ENCODE measurements at places on chromosomes 12 and 14. TPM values are rescaled to one million over a fixed set of nuclear protein-coding genes. Genes with fewer than 3 reads are reported as not detected.

DNA sequence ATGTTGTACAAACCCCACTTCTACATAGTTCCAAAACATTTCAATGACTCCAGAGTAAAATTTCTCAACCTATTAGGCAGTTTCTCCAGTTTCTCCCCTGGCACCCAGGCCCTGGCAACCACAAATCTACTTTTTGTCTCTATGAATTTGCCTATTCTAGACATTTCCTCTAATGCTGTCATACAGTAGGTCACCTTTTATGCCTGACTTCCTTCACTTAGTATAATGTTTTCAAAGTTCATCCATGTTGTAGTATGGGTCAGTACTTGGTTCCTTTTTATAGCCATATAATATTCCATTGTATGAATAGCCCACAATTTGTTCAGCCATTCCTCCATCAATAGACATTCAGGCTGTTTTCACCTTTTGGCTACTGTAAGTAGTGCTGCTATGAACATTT, 67.0 kb downstream of the SPRING1 start:
- DNase-seq, result no peak

DNA sequence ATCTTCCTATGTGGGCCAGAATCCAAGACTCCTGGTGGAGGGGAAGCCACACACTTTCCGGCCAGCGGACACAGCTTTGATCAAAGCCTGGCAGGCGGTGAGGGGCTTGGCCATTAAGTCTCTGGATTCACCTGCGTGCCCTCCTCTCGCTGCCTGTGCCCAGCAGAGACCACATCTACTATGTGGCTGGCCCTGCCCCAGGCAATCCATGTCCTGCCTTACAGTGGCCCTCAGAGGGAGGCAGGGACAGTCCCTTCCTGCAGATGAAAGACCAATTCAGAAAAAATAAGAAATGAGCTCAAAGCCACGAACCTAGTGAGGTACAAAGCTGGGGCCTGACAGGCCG, 82.7 kb upstream of the GPR68 start:
- DNase-seq, result no peak

DNA sequence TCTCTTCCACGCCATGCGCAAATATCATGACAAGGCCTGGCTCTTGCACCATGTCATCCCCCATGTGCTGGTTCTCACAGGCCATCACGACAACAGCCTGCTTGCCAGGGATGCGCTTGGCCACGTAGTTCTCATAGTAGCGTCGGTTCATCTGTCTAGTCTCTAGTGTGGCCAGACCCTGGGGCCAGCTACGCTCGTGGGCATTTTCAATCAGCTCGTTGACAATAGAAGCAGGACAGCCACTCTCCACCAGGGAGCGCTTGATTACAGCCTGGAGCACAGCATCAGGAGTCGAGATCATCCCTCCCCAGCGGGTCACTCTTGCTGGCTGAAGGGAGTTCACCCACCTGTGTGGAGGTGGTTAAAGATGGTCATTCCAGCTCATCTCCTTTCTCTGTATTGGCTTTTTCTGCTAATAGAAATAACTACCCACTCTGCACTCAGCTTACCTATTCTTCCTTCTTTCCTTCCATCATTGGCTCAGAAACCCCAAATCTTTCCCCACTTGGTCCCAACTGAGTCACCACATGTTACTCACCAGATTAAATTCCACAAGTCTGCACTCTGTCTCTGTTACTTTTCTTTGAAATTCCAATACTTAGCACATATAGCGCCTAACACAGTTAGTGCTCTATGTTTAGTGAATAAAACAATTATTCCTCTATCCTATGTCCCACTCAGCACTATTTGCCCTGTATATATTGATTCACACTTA, 15.1 kb downstream of the RNF41 start:
- no peak for DNase-seq

GRCh38 chr12:52415870-52416750, 10.0 kb upstream of the KRT82 start:
- peak; percentile 86 for DNase-seq

- no peak for DNase-seq
Observed at GRCh38 chr12:64385468-64385867, 5.1 kb downstream of the C12orf56 start.

DNA sequence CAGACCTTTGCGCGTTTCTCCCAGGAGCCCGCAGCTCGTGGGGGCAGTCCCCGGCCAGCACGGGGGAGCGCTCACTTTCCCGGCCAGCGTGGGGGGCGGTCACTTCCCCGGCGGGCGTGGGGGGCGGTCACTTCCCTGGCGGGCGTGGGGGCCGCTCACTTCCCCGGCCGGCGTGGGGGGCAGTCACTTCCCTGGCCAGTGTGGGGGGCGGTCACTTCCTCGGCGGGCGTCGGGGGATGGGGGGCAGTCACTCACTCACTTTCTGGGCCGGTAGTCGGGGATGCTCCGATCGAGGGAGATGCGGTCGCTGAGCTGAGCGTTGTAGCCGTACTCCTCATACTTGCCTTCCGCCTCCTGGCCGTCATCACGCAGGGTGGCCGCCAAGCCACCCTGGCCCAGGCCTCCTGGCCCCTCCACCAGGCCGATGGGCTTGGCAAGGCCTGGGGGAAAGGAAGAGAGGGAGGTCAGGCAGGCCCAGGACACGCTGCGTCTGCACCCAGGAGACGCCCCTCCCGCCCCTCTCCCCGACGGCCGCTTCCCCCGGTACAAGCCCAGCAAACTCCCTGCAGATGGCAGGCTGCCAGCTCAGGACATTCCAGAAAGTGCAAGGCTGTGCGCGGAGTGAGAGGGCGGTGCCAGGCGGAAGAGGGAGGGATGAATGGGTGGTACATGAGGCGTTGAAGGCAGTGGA, 43.3 kb downstream of the GALNT9 start:
- DNase-seq, result peak; percentile 64

GRCh38 chr12:60195483-60195882, 599.7 kb downstream of the SLC16A7 start:
- no peak for DNase-seq

GRCh38 chr14:20490563-20490962, 14.8 kb upstream of the RNASE10 start:
- no peak for DNase-seq

GRCh38 chr12:64450711-64451486, 1.0 kb upstream of the TBK1 start:
- no peak for DNase-seq

- DNase-seq, result no peak
Observed at GRCh38 chr12:124459852-124460645, 107.4 kb downstream of the NCOR2 start.

DNA sequence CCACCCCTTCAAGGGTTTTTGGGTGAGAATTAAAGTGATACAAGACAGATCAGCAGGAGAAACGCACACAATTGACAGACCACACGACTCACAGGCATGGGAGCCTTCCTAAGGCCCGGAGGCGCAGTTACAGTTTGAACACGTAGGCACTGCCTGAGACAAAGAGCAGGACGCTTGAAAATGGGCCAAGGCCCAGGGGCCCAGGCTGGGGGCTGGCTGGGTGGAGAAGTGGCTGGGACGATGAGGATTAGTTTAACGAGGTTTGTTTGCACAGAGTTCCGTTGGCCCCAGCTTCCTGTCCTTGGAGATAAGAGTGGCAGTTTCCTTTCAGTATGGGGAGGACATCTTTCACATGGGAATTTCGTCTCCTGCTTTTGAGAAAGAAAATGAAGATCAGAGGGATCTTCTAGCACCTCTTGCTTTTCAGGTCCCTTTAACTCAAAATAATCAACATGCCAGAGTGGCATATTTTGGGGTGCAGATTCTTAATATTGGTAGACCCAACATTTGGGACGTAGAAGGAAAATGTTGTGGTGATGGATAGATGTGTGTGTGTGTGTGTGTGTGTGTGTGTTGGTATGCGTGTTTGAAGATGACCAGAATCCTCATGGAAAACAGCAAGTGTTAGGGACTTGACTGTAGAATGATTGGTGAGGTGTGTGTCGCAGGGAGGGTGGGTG, 44.6 kb downstream of the DLK1 start:
- DNase-seq, result no peak

DNA sequence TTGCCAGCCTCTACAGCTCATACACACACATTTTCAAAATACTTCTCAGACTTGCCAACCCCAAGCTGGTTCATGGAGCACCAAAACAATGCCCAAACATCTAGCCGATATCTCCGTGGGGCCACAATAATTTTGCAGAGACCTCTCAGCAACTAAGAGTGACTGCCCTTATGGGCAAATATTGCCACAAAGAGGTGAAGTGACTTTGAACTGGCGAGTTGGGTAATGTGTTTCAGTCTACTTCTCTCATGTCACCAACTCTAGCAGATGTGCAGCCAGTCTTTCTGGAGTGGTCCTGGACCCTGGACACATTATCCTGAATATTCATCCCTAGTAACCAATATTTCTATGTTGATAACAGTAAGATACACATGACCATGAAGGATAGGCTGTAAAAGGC, 290.3 kb downstream of the EMP1 start:
- DNase-seq, result no peak

DNA sequence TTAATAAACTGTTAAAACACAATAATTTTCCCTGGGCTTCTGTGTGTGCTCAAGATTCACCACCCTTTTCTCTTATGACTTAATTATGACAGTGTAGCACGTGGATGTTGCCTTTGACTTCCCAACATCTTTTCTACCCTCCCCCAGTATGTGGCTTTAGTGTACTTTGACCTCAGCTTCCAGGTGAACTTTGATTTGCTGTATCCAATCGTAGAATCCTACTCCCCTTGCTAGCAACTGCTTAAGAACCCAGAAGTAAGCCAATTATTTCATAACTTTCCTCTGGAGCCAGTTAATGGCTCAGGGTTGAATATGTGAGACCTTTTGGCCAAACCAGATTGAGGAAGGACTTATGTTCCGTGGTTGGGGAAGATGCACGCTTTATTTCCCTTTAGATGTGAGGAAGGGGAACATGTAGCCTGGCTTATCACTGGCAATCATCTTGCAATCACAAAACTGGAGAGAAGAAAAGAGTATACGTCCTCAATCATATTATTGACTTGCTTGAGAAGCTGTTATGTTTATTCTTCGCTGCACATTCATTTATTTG, 259.6 kb upstream of the ATP2B1 start:
- DNase-seq, result no peak

GRCh38 chr12:55925870-55926737, 1.6 kb downstream of the PYM1 start:
- DNase-seq, result no peak

GRCh38 chr14:77301103-77301502, 19.6 kb downstream of the POMT2 start:
- DNase-seq, result peak; percentile 78

DNA sequence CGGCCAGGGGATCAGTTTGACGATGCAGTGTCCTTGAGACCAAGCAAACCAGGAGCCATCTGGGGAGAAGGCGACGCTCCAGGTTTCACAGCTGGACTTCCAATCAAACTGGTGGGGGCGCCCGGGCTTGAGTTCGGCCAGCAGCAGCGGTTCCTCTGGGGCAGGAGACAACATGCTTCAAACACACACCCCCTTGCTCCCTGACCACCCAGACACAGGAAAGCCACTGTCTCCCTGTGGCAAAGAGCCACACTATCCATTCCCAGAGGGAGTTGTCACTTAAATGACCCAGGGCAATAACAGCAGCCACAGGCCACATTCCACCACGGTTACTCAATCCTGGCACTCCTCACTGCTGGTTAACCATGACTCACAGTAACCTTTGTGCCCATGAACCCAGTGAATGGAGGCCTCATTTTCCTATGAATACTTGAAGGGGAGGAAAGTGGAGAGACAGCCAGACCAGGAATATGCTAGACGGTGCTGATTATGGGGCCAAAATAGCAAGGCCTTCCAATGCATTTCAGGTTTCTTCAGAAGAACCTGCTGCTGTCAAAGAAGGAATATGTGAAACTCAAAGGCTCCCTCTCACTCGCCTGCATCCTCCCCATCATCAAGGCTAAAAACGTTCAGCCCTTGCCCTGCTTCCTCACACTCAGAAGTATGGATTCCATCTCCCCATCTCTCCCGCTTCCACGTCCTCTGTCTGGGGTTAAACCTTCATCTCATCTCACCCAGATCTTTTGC, 8.5 kb downstream of the WSB2 start:
- peak; percentile 91 for DNase-seq

- no peak for DNase-seq
Observed at GRCh38 chr12:68037616-68038255, 48.5 kb downstream of the IFNG-AS1 start.

- DNase-seq, result no peak
Observed at GRCh38 chr12:79557690-79558315, 133.0 kb downstream of the PAWR start.

- DNase-seq, result no peak
Observed at GRCh38 chr14:66076176-66076575, 410.0 kb upstream of the CCDC196 start.

DNA sequence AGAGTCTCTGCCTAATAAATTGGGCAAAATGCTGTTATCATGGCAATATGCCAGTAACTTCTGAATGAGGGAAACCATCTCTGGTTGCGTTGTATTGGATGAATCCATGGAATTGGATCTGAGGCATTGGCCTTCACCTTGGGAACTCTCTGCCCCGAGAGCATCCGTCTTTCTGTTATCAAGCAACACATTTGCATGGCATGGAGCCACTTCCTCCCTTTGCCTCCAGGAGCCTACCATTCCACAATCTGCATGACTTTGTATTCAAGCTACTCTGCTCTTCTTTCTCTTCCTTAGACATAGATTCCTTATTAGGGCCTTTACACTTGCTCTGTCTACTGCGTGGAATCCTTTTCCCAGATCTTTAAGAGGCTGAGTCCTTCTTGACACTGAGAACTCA, 57.2 kb downstream of the RIC8B start:
- no peak for DNase-seq

- DNase-seq, result no peak
Observed at GRCh38 chr14:73287071-73287470, 49.8 kb downstream of the PAPLN start.

DNA sequence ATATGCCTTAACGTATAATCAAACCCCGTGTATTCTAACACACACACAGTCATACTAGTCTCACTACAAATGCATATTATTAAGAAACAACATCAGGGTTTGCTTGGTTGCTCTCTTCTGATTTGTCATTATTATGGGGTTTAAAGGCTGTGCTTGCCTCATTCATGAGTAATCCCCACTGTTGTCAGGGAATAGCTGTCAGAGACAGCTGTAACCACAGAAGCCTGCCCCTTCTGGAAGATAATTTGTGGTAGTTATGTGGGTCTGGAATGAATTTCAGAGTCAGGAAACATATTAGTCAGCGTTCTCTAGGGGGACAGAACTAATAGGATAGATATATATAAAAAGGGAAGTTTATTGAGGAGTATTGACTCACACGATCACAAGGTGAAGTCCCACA, 456.9 kb upstream of the TMEM132C start:
- no peak for DNase-seq

DNA sequence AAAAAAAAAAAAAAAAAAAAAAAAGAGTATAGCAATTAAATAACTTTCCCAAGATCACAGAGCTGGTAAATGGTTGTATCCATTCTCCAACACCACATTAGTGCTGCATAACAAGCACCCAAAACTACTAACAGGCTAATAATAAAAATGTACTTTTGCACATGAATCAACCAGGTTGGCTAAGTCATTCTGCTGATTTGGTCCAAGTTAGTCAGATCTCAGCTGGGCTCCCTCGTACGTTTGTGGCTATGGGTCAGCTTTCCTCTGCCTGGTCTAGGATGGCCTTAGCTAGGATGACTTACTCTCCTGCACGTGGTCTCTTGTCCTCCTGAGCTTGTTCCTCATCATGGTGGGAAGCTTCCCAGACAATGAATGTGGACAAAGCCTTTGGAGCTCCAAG, 7.9 kb upstream of the PLEKHG6 start:
- no peak for DNase-seq

GRCh38 chr12:104792570-104792969, 165.5 kb downstream of the SLC41A2 start:
- peak; percentile 62 for DNase-seq

The ERBB3 gene
- 7.2 TPM for total RNA-seq

The MAP3K12 gene
- 2.6 TPM for total RNA-seq

The NEUROD4 gene
- not detected for total RNA-seq

The MYL2 gene
- 227 TPM for total RNA-seq

The C12orf42 gene
- not detected for total RNA-seq

The ZBTB39 gene
- total RNA-seq, result 3.0 TPM

The ZFHX2 gene
- total RNA-seq, result 0.85 TPM

The NXPH4 gene
- 0.28 TPM for total RNA-seq

The C12orf56 gene
- not detected for total RNA-seq
